ENCODE measurements at places on chromosomes 11 and 22.

DNA sequence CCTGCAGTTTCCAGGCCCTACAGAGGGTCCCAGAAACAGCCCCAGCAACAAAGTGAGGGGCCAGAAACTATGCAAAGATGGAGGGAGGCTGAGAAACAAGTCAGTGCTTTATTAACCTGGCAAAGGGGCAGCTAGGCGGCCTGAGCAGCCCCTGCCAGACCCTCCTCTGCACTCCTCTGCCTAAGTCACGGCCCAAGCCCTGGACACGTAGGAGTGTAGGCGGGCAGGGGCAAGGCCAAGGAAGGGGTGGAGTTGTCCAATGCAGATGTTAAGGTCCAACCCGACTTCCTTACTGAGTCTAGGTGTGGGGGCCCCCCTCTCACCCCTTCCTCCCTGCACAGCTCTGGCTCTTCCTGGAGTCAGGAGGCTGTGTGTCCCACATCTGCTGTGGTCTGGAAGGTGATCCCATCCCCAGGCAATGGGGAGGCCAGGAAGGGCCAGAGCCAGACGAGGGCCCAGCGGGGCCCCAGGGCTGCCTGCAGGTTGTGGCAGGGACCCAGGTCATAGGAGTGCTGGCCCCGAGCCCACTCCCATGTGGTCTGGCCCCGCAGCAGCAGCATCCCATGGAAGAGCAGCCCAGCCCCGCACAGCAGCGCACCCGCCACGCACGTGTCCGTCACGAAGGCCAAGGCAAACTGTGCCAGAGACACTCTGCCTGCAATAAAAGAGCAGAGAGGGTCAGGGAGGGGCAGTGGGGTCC, 6.5 kb downstream of the ZDHHC24 start:
- DNase-seq = no peak

DNA sequence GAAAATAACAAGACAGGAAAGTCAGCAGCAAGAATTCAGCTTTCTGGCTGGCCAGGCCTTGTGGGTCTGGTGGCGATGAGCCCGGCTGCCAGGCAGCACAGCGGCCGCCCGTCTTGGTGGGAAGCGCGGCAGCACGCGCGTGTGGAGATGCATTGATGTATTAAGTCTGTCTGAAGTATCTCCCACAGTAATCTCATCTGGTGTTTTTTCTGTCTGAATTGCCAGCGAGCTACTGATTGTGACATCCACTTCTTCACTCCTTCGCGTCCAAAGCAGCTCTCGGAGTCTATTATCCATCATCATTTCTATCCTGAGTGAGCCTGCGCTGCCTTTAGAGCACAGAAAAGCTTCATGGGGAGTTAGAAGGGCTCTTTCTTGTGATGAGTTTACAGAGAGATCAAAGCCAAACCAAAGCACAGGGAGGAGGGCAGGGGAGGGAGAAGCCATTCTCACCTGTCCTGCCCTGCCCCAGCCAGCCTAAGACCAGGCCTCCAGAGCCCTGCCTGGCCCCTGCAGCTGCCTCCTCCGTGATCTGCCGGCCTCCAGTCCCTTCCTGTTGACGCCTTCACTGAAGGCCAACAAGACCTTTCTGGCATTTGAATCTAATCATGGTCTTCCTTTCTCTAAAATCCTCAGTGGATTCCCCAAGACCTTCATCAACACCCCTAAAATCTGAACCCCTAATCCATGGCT, 1419.0 kb downstream of the TBC1D22A start:
- no peak for DNase-seq

- DNase-seq = no peak
Measured at GRCh38 chr22:41550952-41551491, 6.8 kb upstream of the POLR3H start.

DNA sequence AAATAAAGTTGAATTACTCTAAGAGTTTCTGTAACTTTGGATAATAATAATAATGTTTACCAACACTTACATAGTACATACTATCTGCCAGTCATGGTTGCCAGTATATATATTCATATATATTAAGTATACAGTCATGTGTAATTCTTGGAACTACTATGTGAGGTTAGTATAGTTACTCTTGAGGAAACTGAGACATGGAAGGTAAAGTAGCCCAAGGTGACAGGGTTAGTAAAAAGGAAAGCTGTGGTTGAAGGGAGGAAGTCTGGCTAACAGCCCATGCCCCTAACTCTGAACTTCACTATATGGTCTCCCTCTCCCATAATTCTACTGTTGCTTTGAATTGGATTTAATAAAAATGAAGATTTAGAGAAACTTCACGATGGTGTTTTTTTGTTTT, 24.9 kb downstream of the FDX1 start:
- DNase-seq = no peak

- DNase-seq = peak; percentile 63
Measured at GRCh38 chr22:43186272-43187170, at the start of gene TTLL12. TTLL12 (minus strand) TSS chr22:43187134; CDS start chr22:43187069, 65 bp downstream.

DNA sequence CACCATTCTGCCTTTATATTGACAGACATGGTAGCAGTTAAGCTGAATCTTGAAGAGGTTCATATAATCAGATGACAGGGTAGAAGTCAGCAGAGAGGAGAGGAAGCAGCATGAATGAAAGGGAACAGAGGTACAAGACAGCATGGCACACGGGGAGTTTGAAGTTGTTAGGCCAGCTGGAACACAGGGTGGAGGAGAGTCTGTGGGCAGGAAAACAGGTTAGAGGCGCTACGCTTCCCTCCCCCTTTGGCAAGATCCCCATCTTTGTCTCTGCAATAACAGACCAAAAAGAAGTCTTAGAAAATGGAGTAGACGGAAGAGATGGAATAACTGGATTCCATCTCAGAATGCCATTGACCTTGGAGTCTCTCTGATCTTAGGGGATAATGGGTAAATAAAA, 20.0 kb upstream of the NDUFC2 start:
- DNase-seq = no peak

- no peak for DNase-seq
Measured at GRCh38 chr22:46740910-46741780, 3.1 kb upstream of the CERK start.

GRCh38 chr11:11733246-11733747, 108.5 kb upstream of the USP47 start:
- no peak for DNase-seq

DNA sequence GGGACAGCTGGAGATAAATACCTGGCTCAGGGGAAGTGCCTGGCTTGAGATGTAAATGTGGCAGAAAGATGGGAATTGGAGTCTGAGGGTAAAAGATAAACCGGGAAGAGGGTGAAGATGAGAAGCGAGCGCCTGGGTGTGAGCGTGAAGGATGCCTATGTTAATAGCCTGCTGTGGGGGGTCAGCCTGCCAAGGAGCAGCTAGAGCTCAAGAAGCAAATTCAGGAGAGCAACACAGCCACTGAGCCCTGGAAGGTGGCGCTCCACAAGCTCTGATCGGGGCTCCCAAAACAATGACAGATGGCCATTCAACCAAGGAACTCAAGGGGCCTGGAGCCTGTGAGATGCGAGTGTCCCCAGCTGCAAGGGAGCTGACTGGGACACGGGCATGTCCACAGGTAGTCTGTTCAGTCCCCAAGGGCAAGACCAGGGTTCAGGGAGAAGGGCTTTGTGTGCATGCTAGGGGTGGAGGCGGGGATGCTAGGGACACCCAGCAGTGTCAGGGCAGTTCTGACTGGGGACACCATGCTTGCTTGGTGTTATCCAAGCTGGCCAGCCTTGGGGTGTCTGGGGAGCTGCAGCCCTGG, 2.8 kb downstream of the GSC2 start:
- DNase-seq = no peak

DNA sequence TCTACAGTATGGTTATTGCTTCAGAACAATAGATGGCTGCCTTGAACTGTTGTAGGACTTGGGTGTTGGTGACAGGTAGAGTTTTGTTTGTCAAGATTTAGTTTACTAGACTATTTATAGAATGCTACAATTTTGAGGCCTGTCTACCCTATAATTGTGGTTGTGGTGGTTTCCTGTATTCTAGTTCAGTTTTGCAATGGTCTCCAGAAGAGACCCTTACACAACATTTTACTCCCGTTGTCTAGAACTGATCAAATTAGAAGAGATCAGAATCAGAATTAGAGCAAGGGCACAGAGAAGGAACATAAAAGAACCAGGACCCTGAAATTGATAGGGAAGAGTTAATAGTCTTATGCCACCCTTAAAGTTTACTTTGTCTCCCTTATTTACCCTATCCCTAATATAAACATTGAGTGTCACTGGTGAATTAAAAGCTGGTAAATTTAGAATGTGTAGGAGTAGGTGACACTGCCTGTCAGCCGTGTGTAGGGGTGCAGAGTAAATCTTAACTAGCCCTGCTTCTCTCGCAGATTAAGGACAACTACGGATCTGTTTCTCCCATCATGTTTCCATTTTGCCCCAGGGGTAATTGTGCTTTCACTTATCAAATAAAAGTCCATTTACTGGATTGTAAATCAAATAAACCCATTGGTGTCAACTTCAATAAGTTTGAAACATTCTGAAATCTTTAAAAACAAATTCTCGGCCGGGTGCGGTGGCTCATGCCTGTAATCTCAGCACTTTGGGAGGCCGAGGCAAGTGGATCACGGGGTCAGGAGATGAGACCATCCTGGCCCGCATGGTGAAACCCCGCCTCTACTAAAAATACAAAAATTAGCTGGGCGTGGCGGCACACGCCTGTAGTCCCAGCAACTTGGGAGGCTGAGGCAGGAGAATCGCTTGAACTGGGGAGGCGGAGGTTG, 10.9 kb upstream of the PHLDB1 start:
- no peak for DNase-seq

DNA sequence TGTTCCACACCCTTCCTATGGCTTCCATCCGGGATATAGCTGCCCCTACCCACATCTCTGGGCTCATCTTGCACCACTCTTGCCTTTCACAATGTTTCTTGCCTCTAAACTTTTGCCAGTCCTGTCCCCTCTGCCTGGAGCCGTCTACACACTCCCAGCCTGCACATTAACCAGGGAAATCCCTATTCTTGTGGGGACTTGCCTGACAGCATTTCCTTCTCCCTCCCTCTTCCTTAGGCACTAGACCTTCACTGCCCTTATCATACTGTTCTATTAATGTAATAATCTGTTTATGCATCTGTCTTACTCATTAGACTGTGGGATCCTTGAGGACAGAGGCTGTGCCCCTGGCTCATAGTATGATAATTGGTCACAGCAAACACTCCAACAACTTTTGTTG, 5.8 kb upstream of the TTC12 start:
- no peak for DNase-seq

DNA sequence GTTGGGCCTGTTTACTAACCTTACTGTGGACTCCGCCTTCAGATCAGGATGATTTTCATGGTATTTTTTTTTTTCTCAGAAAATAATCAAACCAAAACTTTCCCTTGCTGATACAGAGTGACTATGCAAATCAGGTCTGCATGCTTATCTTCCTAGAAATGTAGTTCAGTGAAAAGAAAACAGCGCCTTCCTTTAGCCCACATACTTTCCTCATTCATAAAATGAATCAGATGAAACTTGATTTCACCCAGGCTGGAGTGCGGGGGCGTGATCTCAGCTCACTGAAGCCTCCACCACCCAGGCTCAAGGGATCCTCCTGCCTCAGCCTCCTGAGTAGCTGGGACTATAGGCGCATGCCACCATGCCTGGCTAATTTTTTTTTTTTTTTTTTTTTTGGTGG, 26.0 kb downstream of the ZNRF3 start:
- DNase-seq = peak; percentile 85

GRCh38 chr22:35735542-35735941, 17.9 kb downstream of the APOL5 start:
- DNase-seq = no peak

DNA sequence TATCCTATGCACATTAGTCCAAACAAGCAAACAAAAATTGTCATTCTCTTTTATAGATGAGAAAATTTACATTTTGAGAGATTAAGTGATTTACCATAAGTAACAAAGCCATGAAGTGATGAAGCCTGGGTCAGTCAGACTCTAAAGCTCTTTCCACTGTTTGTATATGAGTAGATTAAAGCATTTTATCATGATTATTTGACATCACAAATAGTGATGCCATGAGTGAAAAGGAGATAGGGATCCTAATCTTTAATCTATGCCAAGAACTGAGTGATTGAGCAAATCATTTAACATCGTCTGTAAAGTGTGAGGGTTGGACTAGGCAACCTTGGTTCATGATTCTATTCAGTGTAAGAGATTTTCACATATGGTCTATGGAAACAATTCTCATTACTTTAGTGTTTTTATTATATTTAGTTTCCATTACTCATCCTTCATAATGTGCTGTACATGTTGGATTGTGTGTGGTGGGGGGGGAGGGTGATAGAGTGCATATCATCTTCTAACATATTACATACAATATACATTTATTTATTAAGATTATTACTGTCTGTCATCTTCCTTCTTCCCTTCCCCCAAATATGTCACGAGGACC, 50.7 kb downstream of the ARHGEF12 start:
- no peak for DNase-seq

GRCh38 chr11:130121445-130121978, 38.1 kb upstream of the ST14 start:
- peak; percentile 48 for DNase-seq

DNA sequence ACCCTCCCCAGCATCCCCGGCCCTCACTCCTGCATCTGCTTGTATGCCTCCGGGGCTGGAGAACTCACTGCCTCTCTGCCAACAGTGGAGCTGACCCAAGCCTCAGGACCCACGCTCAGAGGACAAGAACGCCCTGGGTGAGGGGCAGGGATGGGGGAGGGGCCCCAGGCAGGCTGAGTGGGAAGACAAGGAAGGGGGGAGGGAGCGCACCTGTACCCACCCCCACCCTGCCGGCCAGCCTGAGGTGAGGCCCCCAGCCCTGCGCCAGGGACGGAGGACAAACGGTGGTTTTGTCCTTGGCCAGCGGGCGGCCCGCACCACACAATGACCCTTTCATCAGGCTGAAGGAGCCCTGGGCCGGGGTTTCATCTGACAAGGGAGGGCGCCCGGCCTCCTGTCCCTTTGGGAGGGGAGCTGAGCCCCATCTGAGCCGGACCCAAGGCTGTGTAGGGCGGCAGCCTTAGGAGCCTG, 10.0 kb downstream of the WNT7B start:
- DNase-seq = no peak

- no peak for DNase-seq
Measured at GRCh38 chr11:73028611-73029010, 113.5 kb downstream of the FCHSD2 start.

GRCh38 chr11:18720091-18720807, 5.7 kb downstream of the IGSF22 start:
- no peak for DNase-seq

GRCh38 chr11:80722629-80723028, 1281.8 kb upstream of the TENM4 start:
- DNase-seq = no peak

GRCh38 chr11:69918938-69919650, 99.9 kb upstream of the FGF3 start:
- DNase-seq = peak; percentile 64

- peak; percentile 41 for DNase-seq
Measured at GRCh38 chr11:2166091-2166851, 5.3 kb upstream of the INS start.

GRCh38 chr11:11020747-11021149, 162.9 kb upstream of the ZBED5 start:
- no peak for DNase-seq
